Left colon (tissue), 2 donors: ENCODE measurements at places on chromosomes 12 and 14. TPM values are rescaled to one million over a fixed set of nuclear protein-coding genes. Genes with fewer than 3 reads are reported as not detected.

The ATL1 gene
- 12.0 TPM for total RNA-seq

The PPP1R36 gene
- total RNA-seq: 7.1 TPM

The SCNN1A gene
- total RNA-seq: 459 TPM

The NOVA1 gene
- total RNA-seq: 1.4 TPM
